Stimulated activated CD8-positive, alpha-beta memory T cell treated with anti-CD3 and anti-CD28 coated beads, Interleukin-4, amount 100 ng/mL, for 1 hour (primary cell): ENCODE measurements at places on chromosomes 12 and 14.

GRCh38 chr14:87745507-87746118 is 247.4 kb downstream of the GALC start:
- no peak for DNase-seq

- DNase-seq, result no peak
Observed at GRCh38 chr14:101855958-101856357, 94.4 kb downstream of the PPP2R5C start.

DNA sequence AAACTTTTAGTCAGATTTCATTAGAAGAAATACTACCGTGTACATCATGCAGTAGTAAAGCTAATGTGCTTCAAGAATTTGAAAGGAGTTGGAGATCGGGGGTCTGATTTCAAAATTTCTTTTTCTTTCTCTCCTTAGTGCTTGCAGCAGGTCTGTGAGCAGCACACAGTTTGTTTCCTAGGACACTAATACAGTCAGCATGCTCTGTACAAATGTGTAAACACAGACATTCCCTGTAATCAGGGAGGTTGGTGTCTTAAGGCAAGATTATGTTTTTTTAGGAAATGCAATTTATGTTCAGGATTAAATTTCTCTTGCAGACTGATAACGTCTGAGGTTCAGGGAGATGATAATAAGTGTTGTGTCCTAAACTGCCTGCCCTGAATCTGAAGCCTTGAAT is 142.7 kb downstream of the ALX1 start:
- no peak for DNase-seq

GRCh38 chr12:58710901-58711300 is 209.4 kb downstream of the LRIG3 start:
- DNase-seq, result no peak

GRCh38 chr14:106831322-106831720 is 1304.9 kb downstream of the TMEM121 start:
- no peak for DNase-seq

GRCh38 chr12:11183011-11183410 is 3.7 kb downstream of the TAS2R42 start:
- no peak for DNase-seq

- no peak for DNase-seq
Observed at GRCh38 chr12:69107541-69107940, 131.8 kb upstream of the CPSF6 start.

- DNase-seq, result no peak
Observed at GRCh38 chr14:49769171-49769570, 1.2 kb downstream of the KLHDC2 start.

- no peak for DNase-seq
Observed at GRCh38 chr12:12190087-12190809, 76.6 kb downstream of the LRP6 start.
